ENCODE measurements at places on chromosomes 3 and 15.

GRCh38 chr3:150359381-150359780 is 48.7 kb upstream of the TSC22D2 start:
- no peak for DNase-seq

GRCh38 chr3:58857402-58857801 is 190.8 kb upstream of the FAM3D start:
- no peak for DNase-seq

GRCh38 chr3:126025116-126025729 is 56.2 kb downstream of the ROPN1B start:
- no peak for DNase-seq

- DNase-seq, result peak; percentile 43
Measured at GRCh38 chr3:32414522-32415202, 23.0 kb downstream of the CMTM7 start.

DNA sequence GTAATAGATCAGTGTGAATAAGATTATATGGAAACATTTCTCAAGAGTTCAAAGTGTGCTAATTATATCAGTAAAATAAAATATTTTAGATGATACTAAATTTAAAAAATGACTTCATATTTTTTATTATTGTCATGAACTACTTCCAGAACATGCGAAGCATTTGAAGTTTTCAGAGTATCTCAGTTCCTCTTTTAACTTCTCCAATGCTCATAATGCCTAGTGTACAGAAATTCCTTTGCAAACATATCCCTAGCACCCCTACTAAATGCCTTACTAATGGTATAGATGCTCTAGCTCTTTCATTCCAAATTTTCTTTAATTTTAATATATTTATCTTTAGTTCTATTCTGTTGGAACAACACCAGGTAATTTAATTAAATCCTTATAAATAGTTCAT is 580.4 kb downstream of the CADM2 start:
- DNase-seq, result no peak

DNA sequence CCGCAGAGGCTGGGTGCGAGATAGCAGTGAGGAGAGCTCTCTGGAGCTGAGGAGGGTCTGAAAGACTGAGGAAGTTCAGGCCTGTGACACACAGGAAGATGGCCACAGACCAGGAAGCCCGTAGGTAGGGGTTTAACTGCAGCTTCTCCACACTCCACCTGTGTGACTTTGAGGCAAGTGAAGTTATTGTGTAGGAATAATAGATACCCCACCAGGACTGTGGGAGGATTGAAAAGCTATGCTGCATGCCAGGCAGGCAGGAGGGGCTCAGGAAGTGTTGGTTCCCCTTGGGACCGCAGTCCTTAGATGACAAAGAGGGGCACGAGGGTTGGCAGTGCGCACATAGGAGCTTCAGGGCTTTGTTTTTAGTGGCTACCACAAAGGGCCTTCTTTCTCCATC is 50.9 kb downstream of the MAGEF1 start:
- DNase-seq, result no peak

GRCh38 chr15:85388566-85389305 is 8.3 kb downstream of the AKAP13 start:
- no peak for DNase-seq

Data from activated T-helper 2 cell treated with anti-CD3 and anti-CD28 coated beads, Interferon-gamma antibody, Interleukin-2, Interleukin-4, amounts not matched to agents 10 μg/mL and 5 μg/mL and 100 μg/mL, durations not matched to agents 14 hours and 24 hours and 36 hours (primary cell).